ENCODE measurements at places on chromosomes 3 and 15.

DNA sequence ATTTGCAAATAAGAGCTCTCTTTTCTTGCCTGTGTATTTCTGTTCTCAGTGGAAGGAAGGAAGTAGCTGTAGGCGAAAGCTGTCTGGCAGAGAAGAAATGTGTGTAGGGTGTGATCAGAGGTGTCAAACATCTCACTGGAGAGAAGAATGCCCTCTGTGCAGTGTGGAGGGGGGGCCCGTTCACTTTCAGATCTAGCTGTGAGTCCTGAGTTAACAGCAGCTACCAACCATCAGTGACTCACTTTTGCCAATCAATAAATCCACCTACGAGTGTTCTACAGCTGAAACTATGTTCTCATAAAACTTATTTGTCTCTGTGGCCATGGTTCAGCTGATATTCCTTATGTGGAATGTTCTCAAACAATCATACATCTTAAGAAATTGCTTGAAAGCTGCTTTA lies 103.7 kb downstream of the FRMD4B start:
- DNase-seq, result no peak

- DNase-seq, result no peak
Observed at GRCh38 chr3:10116138-10116460, 624 bp downstream of the BRK1 start.

DNA sequence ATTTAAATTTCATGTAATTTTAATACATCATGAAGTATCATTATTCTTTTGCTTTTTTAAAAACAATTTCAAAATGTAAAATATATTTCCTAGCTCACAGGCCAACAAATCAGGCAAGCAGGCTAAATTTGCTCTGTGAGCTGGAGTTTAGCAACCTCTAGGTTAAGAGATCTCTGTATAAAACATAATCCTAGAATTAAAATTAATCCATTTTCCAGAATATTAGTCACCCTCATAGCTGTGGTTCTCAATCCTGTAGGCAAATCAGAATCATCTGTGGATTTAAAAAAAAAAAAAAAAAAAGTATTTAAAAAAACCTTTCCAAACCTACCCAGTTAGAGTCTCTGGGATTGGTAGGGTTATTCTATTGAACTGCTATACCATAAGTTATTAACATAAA lies 209.7 kb downstream of the MINAR1 start:
- DNase-seq, result no peak

DNA sequence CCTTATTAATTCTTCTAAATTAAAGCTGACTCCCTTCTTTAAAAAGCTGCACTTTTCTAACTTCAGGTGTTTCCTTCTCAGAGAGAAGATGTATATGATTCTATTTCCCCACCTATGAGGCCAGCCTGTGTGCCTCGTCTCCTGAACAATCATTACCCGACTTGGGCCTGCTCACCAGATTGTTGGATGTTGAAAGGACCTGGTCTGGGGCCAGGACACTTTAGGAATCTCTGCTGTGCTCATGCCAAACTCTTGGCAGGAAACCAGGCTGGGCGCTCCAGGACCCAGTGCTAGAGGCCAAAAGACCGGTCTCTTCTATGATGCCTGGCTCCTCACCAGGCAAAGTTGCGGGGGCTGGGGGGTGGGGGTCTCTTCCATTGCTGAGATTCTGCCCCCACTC lies 16.9 kb upstream of the LRRC31 start:
- no peak for DNase-seq

- no peak for DNase-seq
Observed at GRCh38 chr15:73264881-73265280, 103.9 kb downstream of the HCN4 start.

GRCh38 chr3:33312361-33312760 lies 35.1 kb downstream of the FBXL2 start:
- no peak for DNase-seq

DNA sequence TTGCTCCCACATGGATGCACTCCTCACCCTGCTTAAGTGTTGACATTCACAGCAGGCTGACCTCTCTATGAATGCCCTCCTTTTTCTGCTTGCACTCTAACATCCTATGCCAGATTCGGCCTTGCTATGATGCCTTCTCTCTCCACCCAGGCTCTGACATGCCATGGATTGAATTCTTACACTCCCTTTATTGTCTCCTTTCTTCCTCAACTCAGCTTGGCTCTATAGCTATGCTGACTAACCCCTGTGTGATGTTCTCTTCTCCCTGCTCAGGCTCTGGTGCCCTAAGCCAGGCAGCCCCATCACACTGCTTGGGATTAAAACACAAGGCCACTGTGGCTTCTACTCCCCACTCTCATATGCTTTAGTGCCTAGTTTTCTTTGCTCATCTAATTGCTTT lies 563.7 kb downstream of the NSUN3 start:
- DNase-seq, result no peak

DNA sequence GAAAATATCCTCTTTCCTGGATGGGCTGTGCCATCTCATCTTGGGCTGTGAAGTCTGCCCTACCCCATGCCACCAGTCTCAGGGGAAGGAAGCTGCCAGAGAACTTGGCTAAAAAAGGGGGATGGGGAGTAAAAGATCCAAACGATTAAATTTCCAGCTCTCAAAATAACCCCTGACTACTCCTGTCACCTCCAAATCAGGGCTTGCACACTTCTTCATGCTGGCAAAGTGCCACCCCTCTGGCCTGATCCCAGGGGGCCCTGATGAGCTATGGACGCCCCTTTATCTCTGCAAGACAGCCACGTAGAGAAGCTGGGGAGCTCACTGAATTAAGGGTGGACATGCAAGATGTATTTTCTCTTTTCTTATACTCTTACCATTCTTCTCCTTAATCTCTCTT lies 1.2 kb upstream of the MLF1 start:
- DNase-seq, result no peak

- DNase-seq, result no peak
Observed at GRCh38 chr15:67564968-67565345, 22.5 kb downstream of the MAP2K5 start.

DNA sequence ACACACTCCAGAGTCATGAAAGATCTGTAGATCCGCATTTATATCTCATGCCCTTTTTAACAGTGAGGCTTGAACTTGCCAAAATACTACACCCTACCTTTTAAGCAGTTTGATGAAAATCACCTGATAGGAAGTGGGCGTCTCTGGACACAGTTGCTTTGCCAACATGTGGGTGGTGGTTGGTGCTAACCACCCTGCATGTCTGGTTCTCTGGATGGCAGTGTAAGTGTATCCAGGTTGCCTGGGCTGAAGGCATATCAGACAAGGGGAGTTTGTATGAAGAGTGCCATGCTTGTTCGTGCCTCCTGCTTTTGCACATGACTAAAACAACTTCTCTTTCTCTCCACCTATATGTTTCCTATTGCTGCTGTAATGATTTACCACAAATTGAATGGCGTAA lies 159.6 kb downstream of the GHSR start:
- DNase-seq, result no peak

GRCh38 chr3:48804930-48805329 lies 42.7 kb downstream of the PRKAR2A start:
- DNase-seq, result no peak

GRCh38 chr3:100120012-100120411 lies 5.7 kb upstream of the FILIP1L start:
- no peak for DNase-seq

- DNase-seq, result no peak
Observed at GRCh38 chr3:150327678-150328653, 80.1 kb upstream of the TSC22D2 start.

- no peak for DNase-seq
Observed at GRCh38 chr3:40088527-40089170, 220.9 kb upstream of the EIF1B start.

DNA sequence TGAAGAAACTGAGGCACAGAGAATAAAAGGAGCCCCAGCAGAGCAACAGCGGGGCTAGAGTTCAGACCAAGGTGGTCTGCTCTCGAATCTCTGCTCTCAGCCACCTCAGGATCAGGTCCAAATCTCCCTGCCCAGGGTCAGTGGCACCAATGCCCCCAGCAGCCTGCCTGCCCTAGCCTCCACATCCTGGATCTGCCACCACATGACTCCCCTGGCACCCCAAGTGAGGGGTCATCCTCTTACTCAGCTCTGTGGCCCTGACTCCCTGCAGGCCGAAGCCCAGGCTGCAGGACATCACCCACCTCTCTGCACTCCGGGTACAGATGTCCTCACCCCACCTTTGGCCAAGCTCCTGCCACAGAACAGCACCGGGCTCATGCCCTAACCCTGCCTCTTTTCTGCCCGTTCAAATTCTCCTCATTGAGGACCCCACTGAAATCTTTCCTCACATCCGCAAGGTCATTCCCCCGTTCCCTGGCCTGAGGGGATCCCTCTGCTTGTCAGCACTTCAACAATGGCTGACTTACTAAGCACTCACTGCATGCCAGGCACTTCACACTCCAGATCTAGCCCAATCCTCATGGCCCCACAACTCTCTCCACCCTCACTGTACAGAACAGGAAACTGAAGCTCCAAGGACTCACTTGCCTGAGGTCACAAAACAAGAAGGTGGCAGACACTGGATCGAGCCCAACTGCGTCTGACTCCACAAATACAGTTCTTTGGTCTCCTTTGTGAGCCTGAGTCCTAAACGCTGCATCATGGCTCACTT lies 4.3 kb downstream of the PPIB start:
- DNase-seq, result no peak

DNA sequence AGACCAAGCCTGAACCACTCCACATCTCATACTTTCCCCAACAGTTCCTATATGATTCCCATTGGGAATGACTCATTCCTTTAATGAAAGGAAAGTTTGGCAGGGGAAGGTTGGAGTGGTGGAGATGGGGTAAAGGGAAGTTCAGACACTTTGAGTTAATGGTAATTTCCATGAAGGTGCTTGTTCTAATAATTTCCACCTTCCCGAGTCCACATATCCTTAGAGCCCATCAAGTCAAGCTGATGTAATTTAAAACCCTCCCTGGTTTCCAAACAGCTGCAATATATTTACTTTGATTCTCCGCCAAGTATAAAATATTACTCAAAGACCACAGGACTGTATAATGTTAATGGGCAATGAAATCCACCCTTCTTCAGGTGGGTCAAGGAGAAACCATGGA lies 95.0 kb upstream of the GALNT15 start:
- peak; percentile 89 for DNase-seq

DNA sequence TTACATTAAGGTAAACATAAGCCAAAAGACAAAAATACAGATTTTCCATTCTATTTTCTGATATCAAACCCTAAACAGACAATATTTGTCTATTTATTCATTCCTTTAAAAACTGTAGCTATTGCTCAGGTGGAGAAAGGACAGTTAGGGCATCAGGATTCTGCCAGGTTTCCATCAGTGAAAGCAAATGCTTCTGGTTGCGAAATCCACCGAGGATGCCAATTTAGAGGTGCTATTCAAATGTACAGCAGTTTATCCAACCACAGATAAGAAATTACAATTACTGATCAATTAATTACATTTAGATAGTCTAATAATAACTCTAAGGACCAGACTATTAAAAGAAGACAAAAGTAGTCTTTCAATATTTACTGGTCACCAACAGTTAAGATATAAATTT lies 3.9 kb downstream of the TOMM70 start:
- no peak for DNase-seq

Measured in fibroblast of skin of left biceps (primary cell).